ENCODE measurements at places on chromosomes 4 and X. TPM values are rescaled to one million over a fixed set of nuclear protein-coding genes. Genes with fewer than 3 reads are reported as not detected.
A peak's percentile ranks its signal among the peaks of the same experiment; 100 is the strongest.

DNA sequence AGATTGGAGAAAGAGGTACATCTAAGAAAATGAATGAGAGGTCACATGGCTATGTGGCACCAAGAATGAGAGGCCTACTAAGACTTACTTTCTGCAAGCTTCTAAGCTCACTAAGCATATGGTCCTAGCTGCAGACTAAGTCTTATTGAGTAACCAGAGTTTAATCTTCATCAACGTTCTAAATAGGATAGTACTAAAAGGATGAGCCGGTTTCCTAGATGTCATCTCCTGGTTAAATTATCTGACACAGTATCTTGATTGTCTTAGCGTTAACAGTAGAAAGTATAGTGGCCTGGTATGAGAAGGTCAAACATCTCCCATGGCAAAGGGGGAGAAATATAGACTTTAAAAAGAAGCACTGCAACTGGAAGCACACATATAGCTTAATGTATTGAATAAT is 448.1 kb downstream of the PDGFC start:
- DNase-seq, result no peak

GRCh38 chr4:2696423-2696822 is 59.7 kb downstream of the TNIP2 start:
- DNase-seq, result no peak

- DNase-seq, result no peak
These were observed 49.7 kb downstream of the SCD5 start for GRCh38 chr4:82748810-82749470.

DNA sequence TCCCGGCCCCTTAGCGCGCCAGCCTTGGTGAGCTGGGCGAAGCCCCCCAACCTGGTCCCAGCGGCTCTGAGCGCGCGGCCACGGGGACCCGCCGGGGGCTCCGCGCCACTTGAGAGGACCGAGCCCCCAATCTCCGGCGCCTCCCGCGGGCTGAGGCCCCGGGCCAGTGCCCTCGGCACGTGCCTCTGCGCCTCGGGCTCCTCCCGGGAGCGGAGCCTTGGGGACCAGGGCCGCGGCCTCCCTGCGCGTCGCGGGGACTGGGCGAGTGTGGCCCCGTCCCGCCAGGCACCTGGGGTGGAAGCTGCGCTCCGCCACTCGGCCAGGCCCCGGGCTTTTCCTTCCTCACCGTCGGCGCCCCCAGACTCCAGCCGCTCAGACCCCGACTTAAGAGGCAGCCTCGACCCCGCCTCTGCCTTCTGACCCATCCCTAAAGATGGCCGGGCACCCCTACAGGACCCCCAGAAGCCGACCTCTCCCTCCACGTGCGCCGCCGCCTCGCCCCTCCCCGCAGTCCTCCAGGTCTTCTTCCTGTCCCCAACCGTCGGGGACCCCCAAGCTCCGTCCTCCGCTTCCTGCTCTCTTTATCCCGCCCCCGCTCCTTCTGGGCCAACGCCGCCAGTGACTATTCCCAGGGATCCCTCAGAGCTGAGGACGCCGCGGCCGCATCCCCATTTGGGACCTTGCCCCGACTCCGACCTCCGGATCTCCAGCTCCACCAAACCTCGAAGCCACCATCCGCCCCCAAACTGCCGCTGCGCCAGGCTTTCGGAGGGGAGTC is 752 bp downstream of the ERAS start:
- no peak for DNase-seq

Gene PFKFB1
- 0.82 TPM for polyA plus RNA-seq

DNA sequence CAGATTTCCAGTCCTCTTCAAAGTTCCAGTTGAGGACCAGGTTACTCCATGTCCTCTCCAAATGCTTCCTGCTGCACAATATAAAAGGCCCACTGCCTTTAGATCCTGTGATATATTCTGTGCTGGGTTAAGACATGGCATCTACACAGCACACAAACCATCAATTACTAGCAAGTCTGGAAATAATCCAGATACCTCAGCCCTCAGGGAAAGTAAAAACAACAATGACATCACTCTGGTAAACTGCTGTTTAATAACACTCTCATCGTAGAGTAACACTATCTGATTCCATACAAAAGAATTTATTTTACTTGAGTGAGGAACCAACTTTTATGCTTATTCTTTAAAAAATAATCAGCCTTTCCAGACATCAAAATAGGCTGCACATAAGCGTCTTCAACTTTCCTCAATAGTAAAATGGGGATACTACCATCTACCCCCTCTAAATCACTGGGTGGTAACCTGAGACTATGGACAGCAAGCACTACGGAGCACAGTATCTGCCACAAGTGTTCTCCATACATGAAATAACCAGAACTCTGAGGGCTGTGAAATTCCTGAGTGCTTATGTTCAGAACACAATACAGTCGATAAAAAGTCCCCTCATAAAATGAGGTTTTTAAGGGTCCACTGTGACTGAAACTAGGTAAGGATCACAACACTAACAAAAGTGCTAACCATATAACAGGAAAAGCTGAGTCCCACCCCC is 53.4 kb downstream of the ABCG2 start:
- DNase-seq, result no peak

Gene PF4V1
- not detected for polyA plus RNA-seq

DNA sequence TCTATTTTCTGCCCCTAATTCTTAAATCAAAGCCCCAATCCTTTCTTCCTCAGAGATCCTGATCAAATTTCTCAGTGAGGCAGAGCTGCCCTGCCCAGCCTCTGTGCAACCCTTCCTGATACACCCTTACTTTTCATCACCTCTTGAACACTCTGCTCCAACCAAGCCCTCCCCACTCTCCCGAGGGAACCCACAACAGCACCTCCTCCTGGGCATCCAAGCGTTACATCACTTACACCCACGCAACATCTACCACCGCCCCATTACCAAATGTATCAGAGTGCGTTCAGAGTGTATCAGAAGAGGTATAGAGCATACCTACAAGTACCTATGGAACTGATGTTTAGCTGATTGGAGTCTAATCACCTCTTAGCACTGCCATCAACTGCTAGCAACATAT is 186.5 kb downstream of the RAP1GDS1 start:
- DNase-seq, result no peak

GRCh38 chrX:47687263-47687662 is 28.3 kb upstream of the UXT start:
- no peak for DNase-seq

Gene SLC9B1
- 1.5 TPM for polyA plus RNA-seq

DNA sequence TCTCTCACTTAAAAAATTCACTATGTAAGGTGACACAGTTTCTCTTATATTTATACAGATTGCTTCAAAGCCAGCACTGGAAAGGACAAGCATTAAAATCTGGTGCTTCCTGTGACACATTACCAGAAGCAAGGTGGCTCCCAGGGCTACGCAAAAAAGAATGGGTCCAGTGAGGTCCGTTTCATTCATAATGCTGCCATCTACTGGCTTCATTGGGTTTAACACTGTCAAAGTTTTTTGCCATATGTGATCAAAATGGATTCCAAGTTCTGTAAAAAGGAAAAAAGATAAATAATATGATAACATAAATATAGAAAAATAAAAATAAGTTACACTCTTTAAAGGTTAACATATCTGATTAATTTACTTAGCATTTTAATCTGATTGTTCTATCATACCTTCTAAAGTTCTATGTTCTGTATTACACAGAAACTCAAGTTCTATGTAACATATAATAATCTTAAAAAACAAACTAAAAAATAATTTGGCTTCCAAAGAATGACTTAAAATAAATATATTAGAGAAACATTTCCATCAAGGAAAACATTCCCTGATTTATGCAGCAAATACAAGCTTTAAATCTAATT is 22.1 kb downstream of the YIPF7 start:
- peak; percentile 20 for DNase-seq

GRCh38 chr4:53706422-53707032 is 115.2 kb upstream of the LNX1 start:
- no peak for DNase-seq

DNA sequence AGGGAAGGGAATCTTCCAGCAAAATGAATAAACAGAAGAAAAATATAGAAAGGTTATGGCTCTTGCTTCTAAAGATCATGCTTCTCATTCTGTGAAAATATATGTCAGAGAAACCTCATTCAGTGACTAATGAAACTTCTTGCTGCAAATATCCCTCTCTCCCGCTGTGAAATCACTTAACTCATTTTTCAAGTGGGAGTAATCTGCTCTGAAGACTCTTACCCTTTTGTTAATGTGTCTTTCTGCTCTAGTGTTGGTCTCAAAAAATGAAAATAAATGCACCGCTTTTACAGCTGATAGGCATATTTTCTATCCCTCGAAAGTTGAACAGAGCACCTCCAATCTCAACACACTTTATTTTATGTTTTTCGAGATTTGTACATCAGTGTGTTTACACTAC is 252.3 kb downstream of the NLGN4X start:
- DNase-seq, result no peak

Gene ARR3
- 0.43 TPM for polyA plus RNA-seq

- DNase-seq, result no peak
These were observed 24.1 kb downstream of the TMEM271 start for GRCh38 chr4:552019-552418.

Gene PABPC1L2B
- not detected for polyA plus RNA-seq

DNA sequence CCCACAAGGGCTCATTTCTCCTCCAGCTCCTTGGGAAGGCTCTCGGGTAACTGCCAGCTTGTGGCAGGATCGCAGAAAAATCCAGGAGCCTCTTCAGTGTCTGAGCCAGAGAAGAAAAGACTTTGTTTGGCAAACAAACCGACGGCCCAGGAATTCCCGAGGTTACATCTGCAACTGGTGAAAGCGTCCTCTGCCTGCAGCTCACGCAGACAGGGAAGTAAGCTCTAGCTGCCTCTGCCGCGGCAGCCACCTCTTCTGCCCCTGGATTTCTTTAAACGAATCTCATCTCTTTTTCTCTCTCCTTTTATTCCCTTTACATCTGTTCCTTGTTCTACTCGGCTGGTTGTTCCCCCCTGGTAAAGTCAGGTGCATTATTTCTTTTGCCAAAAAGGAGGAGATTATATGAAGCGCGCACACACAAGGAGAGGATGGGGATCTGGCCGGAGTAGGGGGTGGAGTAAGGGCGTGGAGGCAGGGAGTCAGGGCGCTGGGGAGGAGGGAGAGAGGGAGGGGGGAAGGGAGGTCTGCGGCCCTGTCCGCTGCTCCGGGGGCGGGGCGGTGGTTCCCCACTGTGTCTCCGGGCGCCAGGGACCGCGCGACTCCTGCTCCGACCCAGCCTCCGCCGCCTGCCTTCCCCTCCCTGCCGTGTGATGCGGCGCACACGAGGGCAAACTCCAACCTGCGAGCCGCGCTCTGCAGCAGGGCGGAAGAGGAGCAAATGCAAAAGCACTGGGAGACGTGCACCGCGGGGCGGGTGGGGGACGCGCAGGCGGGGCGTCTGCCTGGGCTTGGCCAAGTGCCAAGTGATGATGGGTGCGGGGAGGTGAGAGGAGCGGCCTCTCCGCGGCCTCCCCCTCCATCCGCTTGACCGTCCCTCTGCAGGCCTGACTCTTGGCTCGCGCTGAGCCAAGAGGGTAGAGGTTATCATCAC is at the start of gene DCHS2:
TSS of gene DCHS2 (minus strand) at position 459 of the 931 bp plus-strand sequence. CDS start at position 15, 444 bp downstream.
- DNase-seq, result no peak

Gene ARSD
- polyA plus RNA-seq, result 12.3 TPM

Gene H2BW2
- 0.40 TPM for polyA plus RNA-seq

Gene PAGE2
- not detected for polyA plus RNA-seq

DNA sequence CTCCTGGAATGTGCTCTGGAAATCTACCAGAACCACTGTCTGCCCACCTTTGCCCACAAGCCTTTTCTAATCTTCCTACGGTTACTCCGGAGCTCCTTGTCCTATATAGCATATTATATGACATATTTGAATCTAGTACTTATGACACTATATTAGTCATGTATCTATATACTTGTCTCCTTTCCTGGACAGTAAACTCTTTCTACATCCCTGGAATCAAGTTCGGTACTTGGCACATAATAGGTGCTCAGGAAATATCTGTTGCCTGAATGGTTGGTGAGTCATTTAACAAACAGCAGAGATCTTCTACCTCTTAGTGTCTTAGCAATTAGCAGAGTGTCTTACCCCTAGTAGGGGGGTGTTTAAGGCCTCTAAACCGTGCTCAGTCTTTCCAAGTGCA is 123.6 kb downstream of the RELL1 start:
- no peak for DNase-seq

- DNase-seq, result no peak
These were observed 40.2 kb downstream of the CRMP1 start for GRCh38 chr4:5852523-5853202.

- no peak for DNase-seq
These were observed 2.0 kb downstream of the GJB1 start for GRCh38 chrX:71225009-71225408.

DNA sequence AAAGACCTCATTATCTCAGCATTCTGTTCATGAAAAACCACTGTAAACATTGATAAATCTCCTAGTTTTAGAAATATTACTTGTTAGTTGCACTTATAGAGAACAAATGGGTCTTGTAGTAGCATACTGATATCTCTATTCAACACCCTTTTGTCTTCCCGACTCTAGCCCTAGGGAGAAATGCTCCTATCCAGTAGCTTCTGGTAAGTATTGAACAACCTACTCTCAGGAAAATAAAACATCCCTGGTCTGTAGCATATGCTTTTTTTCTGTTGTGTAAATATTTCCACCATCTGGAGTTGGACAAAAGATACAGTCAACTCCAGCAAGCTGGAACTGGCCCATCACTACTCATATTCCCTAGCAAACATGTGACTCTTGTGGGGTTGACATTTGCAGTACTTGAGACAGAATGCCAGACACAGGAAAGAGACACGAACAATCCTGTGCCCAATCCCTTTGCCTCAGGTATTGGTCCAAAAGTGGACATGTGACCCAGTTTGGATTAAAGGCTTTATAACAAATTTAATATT is 188.2 kb downstream of the GC start:
- no peak for DNase-seq
